ENCODE measurements at places on chromosomes 6 and 20. TPM values are rescaled to one million over a fixed set of nuclear protein-coding genes. Genes with fewer than 3 reads are reported as not detected.

DNA sequence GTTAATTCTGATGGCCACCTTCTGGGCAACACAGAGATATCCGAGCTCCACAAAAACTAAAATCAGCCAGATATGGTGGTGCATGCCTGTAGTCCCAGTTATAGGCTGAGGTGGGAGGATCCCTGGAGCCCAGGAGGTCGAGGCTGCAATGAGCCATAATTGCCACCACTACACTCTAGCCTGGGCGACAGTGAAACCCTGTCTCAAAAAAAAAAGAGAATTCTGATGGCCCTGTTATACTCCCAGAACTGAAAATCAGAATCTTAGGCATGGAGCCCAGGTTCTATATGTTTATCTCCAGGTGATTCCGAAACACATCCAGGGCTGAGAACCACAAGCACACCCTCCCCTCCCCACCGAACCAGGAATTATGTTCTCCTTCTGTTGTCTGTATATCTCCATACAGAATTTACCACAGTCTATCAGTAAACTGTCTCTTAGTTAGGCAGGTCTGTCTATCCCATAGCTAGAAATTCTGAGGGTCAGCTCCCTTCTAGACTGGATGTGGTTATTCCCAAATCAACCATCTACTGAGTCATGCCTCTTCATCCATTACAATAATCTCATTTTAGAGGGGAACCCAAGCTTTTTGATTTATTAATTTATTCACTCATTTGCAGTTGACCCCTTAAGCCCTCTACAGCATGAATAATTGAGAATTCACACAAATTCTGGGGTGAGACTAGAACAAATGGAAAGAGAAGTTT is 24.8 kb upstream of the CCND3 start:
- DNase-seq = no peak

Gene RAET1L
- not detected for total RNA-seq

GRCh38 chr6:42166444-42167141 is 6.6 kb upstream of the GUCA1A start:
- DNase-seq = peak; percentile 31

- peak; percentile 32 for DNase-seq
These were observed 24.4 kb downstream of the QKI start for GRCh38 chr6:163438940-163439335.

DNA sequence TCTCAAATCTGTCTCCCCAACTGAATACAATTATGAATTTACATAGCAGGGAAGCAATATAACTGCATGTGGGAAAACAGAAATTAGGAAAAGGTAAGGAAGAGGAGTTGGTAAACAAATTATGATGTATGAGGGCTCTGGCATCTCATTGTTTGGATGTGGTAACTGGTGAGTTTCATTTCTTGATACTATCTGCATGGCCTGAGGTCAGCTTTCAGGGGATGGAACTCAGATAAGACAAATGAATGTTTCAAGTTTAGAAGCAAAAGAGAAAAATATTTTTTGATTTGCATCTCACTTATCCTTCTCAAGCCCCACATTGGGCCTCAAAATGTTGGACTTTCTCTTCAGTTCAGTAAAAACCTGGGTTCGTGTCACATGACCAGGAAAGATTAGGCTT is 302.2 kb upstream of the GJE1 start:
- DNase-seq = no peak

Gene RIPK1
- 11.6 TPM for total RNA-seq

- no peak for DNase-seq
These were observed 234.0 kb upstream of the RREB1 start for GRCh38 chr6:6873778-6874177.

DNA sequence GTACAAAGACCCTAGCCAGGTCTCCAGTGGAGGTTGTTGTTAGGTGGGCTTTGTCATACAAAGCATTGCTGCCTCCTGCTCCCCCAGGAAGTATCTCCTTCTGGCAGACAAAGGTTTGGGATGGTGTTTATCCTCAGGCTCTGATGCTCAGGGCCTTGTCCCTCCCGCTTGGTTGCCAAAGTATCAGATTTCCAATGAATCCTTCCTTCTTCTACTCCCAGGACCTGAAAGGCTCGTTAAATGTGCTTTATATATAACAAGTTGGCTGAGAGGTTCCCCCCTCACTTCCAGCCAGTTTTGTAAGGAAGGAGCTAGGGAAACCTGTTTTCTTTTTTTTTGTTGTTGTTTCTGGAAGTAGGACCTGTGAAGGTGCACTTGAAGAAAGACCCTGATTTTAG is 14.4 kb downstream of the PTK7 start:
- no peak for DNase-seq

GRCh38 chr6:117346142-117346930 is 79.4 kb downstream of the ROS1 start:
- no peak for DNase-seq

Gene SLC22A16
- total RNA-seq = not detected

Gene SPATS1
- total RNA-seq = not detected

- no peak for DNase-seq
These were observed 157.4 kb upstream of the ZNF217 start for GRCh38 chr20:53750827-53751619.

DNA sequence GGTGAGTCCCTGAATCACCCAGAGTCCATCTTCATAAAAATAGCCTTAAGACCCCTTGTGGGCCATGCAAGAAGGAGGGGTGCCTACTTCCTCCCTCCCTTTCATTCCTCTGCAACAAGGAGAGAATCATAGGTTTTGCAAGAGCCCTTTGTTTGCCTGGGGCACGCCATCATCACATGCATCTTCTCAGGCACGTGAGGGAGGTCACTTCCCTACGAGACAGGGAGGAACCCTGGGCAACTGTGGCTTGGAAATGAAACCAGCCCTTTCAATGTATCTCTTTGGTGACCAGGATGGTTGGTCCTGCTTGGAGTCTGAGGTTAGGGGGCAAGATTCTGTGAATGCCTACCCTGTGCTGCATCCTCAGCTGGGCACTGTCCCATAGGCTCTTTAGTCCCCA is 194.8 kb downstream of the MAFB start:
- peak; percentile 6 for DNase-seq

DNA sequence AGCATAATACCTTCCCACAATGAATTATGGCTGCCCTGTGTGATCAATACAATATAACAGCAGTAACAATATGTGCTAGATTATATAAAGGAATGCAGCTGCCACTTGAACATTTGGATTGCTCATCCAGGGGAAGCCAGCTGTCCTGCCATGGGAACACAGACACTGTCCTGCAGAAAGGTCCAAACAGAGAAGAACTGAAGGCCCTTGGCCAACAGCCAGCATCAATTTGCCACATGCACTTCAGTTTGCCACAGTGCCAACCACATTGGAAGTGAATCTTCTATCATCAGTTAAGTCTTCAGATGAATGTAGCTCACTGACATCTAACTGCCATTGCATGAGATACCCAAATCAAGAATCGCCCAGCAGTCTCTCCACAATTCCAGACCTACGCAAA is 332.4 kb downstream of the PRKN start:
- no peak for DNase-seq

Gene IL17A
- not detected for total RNA-seq

Gene ATG5
- 18.9 TPM for total RNA-seq

GRCh38 chr6:113396730-113397129 is 460.4 kb upstream of the MARCKS start:
- no peak for DNase-seq

- DNase-seq = no peak
These were observed 1.9 kb downstream of the ELOVL2 start for GRCh38 chr6:11042025-11042749.

- DNase-seq = no peak
These were observed 4.7 kb upstream of the CCN2 start for GRCh38 chr6:131955876-131956275.

DNA sequence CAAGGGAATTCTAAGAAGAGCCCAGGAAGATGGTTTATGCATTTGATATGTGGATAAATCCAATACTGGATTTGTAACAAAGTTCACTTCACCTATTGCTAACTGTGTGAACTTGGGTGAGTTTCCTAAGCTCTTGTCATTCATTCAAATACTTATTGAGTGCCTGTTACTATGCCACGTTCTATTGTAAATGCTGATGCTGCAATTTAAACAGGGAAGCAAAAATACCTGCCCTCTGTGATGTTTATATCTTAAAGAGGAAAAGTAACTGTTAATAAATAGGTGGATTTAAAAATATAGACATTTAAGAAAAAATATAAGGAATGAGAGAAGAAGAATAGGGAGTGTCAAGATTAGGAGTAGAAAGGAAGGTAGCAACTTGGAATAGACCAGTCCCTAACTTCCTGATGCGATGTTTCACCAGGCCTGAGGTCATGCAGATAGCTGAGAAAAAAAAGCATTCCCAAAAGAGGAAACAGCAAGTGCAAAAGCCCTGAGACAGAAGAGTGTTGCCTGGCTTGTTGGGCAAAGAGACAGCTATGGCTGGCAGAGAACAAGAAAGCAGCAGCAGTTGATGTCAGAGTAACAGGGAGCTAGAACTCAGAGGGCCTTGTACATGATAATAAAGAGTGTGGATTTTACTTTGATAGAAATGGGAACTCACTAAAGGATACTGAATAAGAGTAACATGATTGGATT is 54.3 kb upstream of the TCF21 start:
- no peak for DNase-seq

- DNase-seq = no peak
These were observed 74.6 kb downstream of the SAMD3 start for GRCh38 chr6:130148181-130148580.

- no peak for DNase-seq
These were observed 4.5 kb upstream of the SERINC1 start for GRCh38 chr6:122476131-122476530.

- DNase-seq = no peak
These were observed 59.2 kb upstream of the PIM1 start for GRCh38 chr6:37110500-37111461.

- peak; percentile 61 for DNase-seq
These were observed 50.9 kb upstream of the EZR start for GRCh38 chr6:158869826-158870648.

GRCh38 chr6:107965746-107966145 is 7.7 kb upstream of the SEC63 start:
- no peak for DNase-seq

DNA sequence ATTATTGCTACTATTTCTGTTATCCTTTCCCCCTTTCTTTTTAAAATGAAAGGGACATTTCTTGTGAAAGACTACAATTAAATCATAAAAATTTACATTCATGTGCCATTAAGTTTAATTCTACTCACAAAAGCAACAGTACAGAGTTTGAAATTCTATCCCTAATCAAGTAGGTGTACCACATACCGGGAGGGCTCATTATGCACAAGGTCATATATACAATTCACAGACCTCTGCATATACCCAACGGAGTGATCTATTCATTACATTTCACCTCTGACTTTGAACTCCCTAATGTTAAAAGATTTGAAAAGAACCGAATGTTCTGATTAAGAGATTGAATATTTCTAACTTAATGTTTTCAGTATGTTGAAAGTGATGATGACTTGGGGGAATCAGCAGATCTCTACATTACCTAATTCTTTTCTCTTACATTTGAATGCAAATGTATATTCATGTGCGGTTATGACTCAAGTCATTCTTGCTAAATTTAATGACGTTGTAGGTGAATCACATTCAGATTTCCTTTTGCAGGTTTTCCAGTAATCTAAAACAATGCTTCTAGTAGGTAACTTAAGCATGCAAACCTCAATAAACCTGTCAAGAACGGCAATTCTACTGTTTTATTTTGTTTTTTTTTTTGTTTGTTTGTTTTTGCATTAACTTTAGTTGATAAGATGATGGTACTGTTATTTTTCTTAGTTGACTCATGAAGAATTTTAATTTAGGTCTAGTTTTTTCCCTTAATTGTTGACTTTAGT is 7.3 kb downstream of the EYA4 start:
- no peak for DNase-seq

- DNase-seq = no peak
These were observed 62.8 kb upstream of the TFB1M start for GRCh38 chr6:155377061-155377460.

DNA sequence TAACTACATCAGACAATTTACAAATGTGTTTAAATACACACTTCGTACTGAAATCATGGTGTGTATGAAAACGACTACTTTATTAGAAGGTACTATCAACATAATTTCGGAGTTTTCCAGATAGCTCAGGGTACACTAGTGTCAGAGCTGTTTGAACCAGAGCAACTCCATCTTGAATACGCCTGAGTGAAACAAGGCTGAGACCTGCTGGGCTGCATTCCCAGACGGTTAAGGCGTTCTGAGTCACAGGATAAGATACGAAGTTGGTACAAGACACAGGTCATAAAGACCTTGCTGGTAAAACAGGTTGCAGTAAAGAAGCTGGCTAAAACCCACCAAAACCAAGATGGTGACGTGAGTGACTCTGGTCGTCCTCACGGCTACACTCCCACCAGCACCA is 167.6 kb downstream of the THBS2 start:
- DNase-seq = no peak

Gene SGK2
- 1.2 TPM for total RNA-seq

GRCh38 chr6:12173661-12174060 is 116.5 kb upstream of the EDN1 start:
- no peak for DNase-seq

Gene OTOR
- not detected for total RNA-seq

GRCh38 chr20:46330072-46330763 is 21.9 kb upstream of the CDH22 start:
- DNase-seq = no peak

Gene EEF1A2
- total RNA-seq = 2,523 TPM

DNA sequence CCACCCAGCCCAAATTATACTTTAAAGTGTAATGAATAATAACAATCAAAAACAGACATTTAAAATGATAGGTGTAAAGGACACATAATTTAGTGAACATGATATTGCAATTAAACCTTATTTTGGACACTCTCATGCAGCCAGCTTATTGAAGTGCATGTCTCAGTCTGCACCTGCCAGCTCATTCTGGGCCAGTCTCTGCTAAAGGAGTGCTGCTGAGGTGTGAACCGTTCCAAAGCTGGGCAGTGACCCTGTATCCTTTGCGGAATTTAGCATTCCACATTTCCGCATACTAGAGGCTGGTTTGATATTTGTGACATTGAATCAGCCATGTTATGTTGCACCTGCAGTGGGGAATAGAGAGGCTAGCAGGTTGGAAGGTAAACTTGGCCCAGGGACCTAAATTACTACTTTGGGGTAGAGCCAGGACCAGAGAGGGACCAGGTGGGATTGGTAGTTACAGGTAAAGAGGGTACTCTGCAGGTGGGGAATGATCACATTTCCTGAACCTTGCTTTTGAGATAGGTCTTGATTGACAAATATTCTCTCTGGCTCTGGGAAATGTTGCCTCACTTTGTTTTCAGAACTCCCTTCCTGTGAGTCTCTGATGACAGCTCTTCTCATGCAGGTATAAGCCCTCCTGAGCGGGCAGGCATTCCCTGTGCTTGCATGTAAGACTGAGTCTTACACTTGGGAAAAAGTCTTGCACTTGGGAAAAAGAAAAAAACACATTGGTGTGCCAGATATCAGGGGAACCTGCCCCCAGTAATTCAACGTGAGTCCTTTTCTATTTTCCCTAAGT is 26.2 kb downstream of the TULP4 start:
- DNase-seq = no peak

Gene CHD6
- total RNA-seq = 12.8 TPM

Gene PACRG
- 1.6 TPM for total RNA-seq

Gene MAP3K5
- 2.9 TPM for total RNA-seq

- DNase-seq = no peak
These were observed 32.5 kb downstream of the SYNDIG1 start for GRCh38 chr20:24501764-24502556.

Gene CYP21A2
- total RNA-seq = 0.41 TPM

- DNase-seq = no peak
These were observed 13.0 kb downstream of the TXNDC5 start for GRCh38 chr6:7897461-7898192.

Data from gastrocnemius medialis (tissue), 4 donors.